GM19239 (cell line): ENCODE measurements at places on chromosomes 1 and 21.

DNA sequence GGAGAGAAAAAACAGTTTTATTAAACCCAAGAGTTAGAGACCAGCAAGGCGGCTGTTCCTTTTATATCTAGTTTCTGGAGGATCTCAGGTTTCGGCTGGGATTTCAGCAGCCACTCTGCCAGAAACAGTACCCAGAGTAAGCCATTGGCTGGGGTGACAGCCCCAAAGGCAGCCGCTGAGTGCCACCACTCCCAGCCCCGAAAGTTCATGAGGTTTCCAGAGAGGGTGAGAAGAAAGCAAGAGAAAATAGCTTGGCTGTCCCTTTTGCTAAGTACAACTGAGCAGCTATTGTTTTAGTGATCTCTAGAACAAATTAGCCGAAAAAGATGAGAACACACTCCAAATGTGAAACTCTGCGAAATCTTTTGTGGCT, 1.2 kb downstream of the SH3BGR start:
- no peak for DNase-seq

GRCh38 chr1:26743426-26744059, 44.2 kb upstream of the PIGV start:
- no peak for DNase-seq

DNA sequence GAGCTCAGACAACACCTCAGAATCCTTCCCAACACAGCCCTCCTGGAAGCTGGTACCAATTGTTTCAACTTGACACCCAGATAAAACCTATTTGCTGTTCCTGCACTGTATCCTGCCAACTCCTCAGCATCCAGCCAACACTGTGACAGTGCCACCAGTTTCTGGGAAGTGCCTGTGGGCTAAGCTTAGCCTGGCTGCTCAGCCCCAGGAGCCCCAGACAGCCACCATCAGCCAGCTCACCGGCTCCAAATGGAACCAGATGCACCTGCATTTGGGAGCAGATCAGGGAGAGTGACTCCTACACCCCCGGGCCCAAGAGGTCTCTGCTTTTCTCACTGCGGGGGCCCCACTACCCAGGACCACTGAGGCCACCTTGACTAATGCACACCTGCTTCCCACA, 24.9 kb downstream of the KCNN3 start:
- DNase-seq, result no peak

DNA sequence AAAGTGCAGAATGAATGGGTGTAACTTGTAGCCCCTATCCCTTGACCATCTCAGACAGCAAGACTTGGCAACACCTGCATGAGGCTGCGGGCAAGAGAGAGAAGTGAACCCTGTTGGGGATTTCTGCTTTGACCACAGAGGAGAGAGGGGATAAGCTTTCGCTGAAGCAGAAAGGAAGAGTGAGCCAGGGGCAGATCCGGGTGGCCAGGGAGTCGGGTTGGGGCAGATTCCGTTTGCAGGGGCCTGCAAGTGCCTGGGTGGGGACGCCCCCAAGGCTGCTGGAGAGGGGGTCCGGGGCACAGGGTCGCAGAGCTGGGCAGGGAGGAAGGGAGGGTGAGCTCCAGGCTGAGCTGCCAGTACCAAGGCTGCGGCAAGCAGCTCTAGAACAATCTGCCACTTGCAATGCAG, 25.3 kb upstream of the PIK3CD start:
- DNase-seq, result peak; percentile 75

- DNase-seq, result no peak
Measured at GRCh38 chr1:81804312-81804711, 3.6 kb downstream of the ADGRL2 start.

DNA sequence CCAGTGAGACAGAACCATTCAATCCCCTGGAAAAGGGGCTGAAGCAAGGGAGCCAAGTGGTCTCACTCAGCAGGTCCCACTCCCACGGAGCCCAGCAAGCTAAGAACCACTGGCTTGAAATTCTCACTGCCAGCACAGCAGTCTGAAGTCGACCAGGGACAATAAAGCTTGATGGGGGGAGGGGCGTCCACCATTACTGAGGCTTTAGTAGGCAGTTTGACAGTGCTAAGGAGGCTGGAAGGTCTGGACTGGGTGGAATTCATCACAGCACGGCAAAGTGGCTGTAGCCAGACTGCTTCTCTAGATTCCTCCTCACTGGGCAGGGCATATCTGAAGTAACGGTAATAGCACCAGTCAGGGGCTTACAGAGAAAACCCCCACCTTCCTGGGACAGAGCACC, 105.4 kb upstream of the GORAB start:
- no peak for DNase-seq

DNA sequence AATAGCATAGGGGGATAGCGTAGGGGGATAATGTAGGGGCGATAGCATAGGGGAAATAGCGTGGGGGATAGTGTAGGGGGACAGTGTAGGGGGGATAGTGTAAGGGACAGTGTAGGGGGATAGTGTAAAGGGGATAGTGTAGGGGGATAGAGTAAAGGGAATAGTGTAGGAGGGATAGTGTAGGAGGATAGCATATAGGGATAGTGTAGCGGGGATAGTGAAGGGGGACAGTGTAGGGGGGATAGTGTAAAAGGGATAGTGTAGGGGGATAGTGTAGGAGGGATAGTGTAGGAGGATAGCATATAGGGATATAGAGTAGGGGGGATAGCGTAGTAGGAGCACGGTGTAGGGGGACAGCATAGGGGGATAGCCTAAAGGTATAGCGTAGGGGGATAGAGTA, 14.1 kb upstream of the ARF1 start:
- DNase-seq, result no peak

GRCh38 chr1:151864411-151864810, 10.9 kb upstream of the THEM5 start:
- DNase-seq, result no peak

GRCh38 chr1:25004355-25004754, 74.3 kb upstream of the RUNX3 start:
- no peak for DNase-seq

DNA sequence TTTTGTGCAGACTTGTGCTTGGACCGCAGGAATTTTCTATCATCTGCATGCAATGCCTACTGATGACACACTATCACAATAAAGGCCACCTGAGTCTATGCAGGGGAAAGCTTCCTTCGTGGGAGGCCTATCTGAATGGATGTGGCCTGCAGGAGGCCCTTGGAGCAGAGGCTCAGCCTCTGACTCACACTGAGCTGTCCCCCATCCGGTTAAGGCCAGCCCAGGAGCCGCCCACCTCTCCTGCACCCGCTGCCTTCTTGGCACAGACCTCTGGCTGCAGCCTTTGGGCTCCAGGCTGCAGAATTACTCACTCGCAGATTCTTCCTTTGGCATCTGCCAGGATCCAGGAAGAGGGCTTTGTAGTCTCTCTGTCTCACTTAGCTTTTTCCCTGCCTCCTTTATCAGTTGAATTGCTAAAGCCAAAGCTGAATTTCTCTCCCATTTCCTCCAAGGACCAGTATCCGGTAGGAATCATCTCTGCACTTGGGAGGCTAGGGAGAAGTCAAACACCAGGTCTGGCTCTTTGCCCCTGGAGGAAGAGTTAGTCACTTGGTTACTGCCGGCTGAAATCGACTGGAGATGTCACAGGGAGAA, 65.1 kb upstream of the JUN start:
- DNase-seq, result no peak

- DNase-seq, result no peak
Measured at GRCh38 chr1:43545695-43546387, 15.2 kb downstream of the PTPRF start.
